ENCODE measurements at places on chromosomes 5 and 9. TPM values are rescaled to one million over a fixed set of nuclear protein-coding genes. Genes with fewer than 3 reads are reported as not detected.
A peak's percentile ranks its signal among the peaks of the same experiment; 100 is the strongest.

GRCh38 chr5:108660291-108660690, 87.4 kb upstream of the FER start:
- DNase-seq, result no peak

DNA sequence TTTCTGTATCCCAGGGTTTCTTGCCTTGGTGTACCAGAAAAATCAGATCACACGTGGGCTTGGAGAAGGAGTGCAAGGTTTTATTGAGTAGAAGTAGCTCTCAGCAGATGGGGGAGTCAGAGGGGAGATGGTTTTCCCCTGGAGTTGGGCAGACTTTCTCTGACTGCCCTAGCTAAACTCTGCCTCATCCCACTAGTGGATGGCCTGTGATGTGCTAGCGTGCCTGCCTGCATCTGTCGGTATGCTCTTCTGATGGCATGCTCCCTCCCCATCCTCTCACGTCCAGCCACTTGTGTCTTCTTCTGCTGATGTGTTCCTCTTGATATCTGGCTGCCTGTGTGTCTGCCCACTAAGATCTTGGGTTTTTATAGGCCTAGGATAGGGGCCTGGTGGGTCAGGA, 616.1 kb upstream of the RGMB start:
- no peak for DNase-seq

IFNK gene
- total RNA-seq, result not detected

DNA sequence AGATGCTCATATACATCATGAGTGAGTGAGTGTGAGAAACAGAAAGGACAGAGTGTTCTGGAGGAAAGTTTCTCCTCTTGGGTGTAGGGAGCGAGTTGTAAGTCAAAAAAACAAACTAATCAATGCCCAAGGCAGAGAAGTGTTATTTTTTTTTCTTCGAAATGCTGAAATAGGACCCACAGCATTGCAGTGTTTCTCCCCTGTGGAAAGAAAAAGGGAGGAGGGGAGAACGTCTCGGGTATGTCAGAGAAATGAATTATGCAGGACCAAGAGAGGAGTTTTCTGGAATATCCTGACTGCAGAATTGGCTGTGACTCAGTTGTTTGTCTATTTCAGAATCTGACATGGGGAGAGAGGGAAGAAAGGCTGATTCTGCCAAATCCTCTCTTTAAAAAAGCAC, 337.9 kb upstream of the RFX3 start:
- DNase-seq, result no peak

GRCh38 chr9:90641086-90641485, 1.5 kb downstream of the DIRAS2 start:
- no peak for DNase-seq

DNA sequence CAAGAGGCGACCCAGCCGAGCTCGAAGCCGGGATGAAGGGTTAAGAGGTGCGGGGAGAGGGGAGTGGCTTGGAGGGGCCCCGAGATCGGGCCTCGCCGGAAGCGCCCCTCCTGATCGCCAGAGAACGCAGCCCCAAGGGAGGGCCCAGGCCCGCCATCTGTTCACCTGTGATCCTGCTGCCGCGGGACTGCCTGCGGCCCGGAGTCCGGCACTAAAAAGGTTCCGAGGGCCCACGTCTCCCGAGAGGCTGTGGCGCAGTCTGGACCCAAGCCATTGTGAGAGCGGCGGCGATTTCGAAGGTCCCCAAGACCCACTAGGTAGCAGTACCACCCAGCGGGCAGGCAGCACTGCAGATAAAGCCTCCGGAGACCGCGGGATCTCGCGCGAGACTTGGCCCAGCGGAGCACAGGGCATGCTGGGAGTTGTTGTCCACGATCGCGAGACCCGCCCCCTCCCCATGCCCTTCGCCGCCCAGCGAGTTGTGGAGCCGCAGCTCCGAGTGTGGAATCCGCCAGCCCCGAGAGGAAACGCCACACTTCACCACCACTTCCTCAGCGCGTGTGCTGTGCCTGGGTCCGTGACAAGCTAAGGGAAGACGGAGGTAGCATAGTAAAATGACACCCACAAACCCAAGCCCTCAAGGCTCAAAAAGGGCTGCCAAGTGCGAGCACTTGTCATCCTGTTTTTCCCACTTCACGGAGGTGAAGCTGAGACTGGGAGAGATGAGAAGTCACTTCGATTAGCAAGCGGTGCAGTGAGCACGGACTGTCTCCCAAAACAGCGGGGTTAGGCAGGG, at the start of gene KIAA1191:
Gene KIAA1191, minus strand, starts transcription at position 328 of the 796 bp plus-strand sequence. CDS start 2,256 bp downstream, outside the sequence.
- DNase-seq, result peak; percentile 97

- no peak for DNase-seq
Observed at GRCh38 chr5:139390639-139391569, 1.2 kb upstream of the MZB1 start.

- DNase-seq, result no peak
Observed at GRCh38 chr5:10528056-10528816, 35.6 kb upstream of the ANKRD33B start.

NCS1 gene
- total RNA-seq, result 4.9 TPM

SURF4 gene
- 163 TPM for total RNA-seq

IRF1 gene
- total RNA-seq, result 94.3 TPM

PTAR1 gene
- total RNA-seq, result 41.2 TPM

ASPN gene
- total RNA-seq, result not detected

GRCh38 chr5:133398646-133399101, 213.7 kb downstream of the FSTL4 start:
- no peak for DNase-seq

DNA sequence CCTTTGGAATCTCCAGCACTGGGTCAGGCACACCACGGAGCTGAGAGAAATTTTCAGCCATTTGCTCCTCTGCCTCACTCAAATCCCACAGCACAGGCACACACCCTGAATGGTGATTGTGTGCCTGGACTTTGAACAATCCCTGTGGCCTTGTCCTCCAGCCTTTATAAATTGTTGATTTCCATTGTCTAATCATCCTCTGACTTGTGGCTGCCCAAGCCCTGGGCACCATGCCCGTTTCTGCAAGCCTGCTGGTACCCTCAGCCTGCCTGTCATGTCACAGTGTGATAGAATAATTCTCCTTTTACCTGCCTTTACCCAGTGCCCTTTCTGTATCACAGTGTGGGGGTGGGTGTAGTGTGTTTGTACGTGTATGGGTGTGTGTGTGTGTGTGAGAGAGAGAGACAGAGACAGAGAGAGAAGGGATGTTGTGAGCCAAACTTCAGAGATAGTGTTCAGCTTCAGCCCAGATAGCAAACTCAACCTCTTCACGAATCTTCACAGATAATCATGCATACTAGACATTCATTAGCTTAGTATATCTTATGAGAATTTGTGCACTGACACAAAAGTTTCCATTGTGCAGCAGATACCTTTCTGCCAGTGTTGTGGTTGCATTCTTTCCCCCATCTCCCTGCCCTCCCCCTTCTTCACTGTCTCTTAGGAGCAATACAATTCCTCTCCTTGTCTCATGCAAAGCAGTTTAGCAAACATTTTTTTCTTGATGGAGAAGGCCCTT, 27.8 kb upstream of the SLC44A1 start:
- DNase-seq, result no peak

GRCh38 chr5:71452876-71453275, 2.6 kb upstream of the BDP1 start:
- no peak for DNase-seq

WWC1 gene
- 85.9 TPM for total RNA-seq

PARP8 gene
- total RNA-seq, result 41.9 TPM

- DNase-seq, result no peak
Observed at GRCh38 chr5:133338504-133339355, 273.6 kb downstream of the FSTL4 start.

DNA sequence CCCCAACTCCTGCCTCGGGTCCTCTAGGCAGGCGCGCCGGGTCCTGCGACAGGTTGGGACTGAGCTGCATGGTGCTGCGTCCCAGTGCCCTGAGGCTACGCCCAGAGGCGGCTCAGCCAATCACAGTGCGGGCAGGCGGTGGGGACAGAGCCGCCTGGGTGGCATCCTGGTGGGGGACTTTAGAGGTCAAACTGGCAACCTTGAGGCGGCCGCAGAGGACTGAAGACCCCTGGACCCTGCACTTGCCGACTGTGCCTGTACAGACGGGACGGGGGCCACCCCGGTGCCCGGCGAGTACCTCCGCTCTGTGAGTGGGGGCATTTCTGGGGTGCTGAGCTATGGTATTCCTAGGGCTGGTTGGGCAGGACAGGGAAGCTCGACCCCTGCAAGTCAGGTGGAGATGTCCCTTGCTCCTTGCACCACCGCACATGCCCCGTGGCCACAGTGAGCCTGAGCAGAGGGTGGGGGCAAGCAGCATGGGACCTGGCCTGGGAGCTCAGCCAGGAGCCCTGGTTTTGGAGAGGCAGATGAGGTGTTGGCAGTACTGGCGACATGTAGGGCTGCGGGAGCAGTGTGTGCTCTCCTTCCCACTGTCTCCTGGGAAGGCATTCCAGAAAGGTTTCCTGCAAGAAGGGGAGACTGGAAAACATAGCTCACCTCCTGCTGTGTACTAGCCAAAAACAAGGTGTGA, 45.5 kb downstream of the CTSL start:
- DNase-seq, result peak; percentile 67

TSLP gene
- 0.46 TPM for total RNA-seq

- DNase-seq, result no peak
Observed at GRCh38 chr9:111825468-111826145, 30.9 kb upstream of the SHOC1 start.

DNA sequence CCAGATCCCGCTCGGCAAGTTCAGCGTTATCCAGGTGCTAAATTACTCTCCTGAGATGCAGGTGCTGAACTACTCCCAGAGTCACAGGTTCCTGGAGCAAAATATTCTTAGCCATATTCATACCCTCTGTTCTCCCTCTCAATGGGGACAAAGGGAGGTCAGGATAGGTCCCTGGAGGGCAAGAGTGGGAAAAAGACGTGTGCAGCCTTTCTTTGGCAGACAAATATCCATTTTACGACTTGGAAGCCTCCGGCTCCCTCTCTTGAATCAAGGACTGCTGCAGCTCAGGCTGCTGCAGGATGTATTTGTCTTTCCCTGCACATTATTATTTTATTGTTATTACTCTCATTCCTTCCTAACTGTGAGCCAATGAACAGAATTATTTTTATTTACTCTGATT, 590.2 kb downstream of the NR2F1-AS1 start:
- no peak for DNase-seq

BARHL1 gene
- not detected for total RNA-seq

LSM11 gene
- 4.1 TPM for total RNA-seq

TOR2A gene
- total RNA-seq, result 11.4 TPM

IL5 gene
- total RNA-seq, result not detected

NFX1 gene
- 39.3 TPM for total RNA-seq

GRCh38 chr5:150751096-150751891, 7.5 kb downstream of the DCTN4 start:
- DNase-seq, result no peak

DNA sequence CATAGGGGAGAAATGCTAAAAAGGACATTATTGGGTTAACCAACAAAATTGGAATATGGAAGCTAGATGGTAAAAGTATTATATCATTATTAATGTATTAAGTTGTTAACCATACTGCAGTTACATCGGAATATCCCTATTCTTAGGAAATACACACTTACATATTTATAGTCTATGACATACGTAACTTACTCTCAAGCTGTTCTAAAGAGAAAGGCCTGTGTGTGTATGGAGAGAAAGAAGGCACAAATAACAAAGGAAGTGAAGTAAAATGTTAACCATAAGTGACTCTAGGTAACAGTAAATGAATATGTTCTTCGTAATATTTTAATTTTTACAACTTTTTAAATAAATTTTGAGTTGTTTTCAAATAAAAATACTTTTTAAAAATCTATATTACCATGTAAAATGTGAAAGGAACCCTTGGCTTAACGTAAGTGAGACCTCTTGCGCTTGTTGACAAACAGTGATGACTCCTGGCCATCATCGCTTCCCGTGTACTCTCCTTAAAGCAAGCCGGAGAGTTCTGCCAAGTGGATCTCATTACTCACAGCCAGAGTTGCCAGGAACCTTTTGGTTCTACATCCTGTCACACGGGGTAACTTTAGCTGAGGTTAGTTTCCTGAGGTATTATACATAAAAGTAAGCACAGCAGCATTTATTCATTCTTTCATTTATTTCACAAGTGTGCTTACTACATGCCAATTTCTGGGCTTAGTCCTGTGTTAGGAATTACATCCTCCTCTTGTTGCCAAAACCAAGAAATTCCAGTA, 165.4 kb downstream of the EPB41L4A start:
- no peak for DNase-seq

GRCh38 chr9:119086590-119086989, 282.6 kb downstream of the BRINP1 start:
- DNase-seq, result no peak

- DNase-seq, result no peak
Observed at GRCh38 chr5:149434162-149435014, 55.3 kb upstream of the IL17B start.

- DNase-seq, result peak; percentile 84
Observed at GRCh38 chr9:29213417-29214153, 1640.3 kb upstream of the C9orf72 start.

GRCh38 chr9:127295005-127295404, 30.4 kb downstream of the GARNL3 start:
- DNase-seq, result no peak

DNA sequence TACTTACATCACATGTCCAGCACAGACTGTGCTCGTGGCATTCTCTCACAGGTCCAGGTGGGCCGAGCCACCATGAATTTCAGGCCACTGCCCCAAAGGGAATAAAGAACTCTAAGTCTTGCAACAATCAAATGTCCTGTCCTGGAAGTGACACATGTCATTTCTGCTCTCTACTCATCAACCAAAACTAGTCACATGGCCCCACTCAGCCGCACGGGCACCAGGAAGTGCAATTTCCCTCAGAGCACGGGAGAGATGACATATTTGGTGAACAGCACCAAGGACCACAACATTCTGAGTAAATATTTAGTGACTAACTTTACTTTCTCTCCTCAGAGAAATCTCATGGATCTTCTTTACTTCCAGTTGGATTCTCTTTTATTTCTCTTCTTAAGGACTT, 131.1 kb upstream of the TUT7 start:
- no peak for DNase-seq

GRCh38 chr5:73365990-73366667, 82.4 kb downstream of the FOXD1 start:
- peak; percentile 14 for DNase-seq

DNA sequence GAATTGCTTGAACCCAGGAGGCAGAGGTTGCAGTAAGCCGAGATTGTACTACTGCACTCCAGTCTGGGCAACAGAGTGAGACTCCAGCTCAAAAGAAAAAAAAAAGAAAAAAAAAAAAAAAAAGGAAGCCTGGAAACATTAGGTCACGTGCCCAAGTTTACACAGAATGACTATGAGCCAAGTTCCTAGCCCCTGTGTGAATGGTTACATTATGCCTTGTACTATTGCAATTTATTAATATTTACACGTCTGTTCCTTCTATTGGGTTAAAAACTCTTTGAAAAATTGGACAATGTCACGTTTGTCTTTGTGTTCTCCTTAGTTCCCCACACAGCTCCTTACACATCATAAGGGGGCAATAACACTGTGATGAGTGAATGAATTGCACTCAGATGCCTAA, 33.5 kb upstream of the SLC28A3 start:
- DNase-seq, result no peak
